Left cardiac atrium (tissue), 4 donors: ENCODE measurements at places on chromosomes 13 and 19.
A peak's percentile ranks its signal among the peaks of the same experiment; 100 is the strongest.

GRCh38 chr19:34403784-34404108 is 453 bp upstream of the PDCD2L start:
- no peak for DNase-seq

GRCh38 chr13:109650861-109651260 is 135.5 kb downstream of the IRS2 start:
- DNase-seq: no peak

DNA sequence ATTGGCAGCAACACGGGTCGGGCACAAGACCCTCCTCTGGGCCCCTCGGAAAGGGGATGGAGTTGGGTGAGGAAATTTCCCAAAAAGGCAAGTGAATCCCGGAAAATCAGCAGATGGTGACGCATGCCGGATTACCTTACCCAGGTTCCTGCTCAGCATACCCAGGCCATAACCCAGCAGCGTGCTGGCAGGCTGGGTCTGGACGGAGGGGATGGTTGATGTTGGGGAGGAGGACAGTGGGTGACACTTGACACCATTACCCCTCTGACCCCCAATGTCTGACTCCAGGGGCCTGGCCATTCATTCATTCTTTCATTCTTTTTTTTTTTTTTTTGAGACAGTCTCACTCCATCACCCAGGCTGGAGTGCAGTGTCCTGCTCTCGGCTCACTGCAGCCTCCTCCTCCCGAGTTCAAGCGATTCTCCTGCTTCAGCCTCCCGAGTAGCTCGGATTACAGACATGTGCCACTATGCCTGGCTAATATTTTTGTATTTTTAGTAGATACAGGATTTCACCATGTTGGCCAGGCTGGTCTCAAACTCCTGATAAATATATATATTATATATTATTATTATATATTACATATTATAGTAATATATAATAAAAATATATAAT is 799 bp downstream of the PVR start:
- DNase-seq: peak; percentile 37

DNA sequence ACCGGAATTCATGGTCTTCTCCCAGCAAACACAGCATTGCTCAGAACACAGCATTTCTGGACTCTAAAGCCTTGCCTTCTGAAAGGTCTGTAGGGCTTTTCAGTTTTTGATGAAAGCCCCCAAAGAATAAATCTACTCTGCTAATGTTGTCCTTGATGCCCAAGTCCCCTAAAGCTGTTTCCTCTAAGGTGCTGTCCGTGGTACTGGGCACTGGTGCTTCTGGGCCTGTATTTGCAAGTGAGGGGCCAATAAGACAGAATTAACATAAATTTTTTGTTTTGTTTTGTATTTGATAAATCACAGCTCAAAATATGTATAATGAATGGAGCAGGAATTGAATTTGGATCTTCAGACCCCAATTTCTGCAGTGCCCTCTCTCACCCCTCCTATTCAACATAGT is 12.1 kb upstream of the LGALS13 start:
- no peak for DNase-seq

- no peak for DNase-seq
These were observed 54.5 kb upstream of the IRS2 start for GRCh38 chr13:109840893-109841287.

- no peak for DNase-seq
These were observed 53.9 kb upstream of the ZNF536 start for GRCh38 chr19:30318261-30318660.

GRCh38 chr13:39688278-39688677 is 32.8 kb downstream of the COG6 start:
- DNase-seq: no peak

- DNase-seq: no peak
These were observed 481.5 kb upstream of the MIR17HG start for GRCh38 chr13:90866006-90866405.

DNA sequence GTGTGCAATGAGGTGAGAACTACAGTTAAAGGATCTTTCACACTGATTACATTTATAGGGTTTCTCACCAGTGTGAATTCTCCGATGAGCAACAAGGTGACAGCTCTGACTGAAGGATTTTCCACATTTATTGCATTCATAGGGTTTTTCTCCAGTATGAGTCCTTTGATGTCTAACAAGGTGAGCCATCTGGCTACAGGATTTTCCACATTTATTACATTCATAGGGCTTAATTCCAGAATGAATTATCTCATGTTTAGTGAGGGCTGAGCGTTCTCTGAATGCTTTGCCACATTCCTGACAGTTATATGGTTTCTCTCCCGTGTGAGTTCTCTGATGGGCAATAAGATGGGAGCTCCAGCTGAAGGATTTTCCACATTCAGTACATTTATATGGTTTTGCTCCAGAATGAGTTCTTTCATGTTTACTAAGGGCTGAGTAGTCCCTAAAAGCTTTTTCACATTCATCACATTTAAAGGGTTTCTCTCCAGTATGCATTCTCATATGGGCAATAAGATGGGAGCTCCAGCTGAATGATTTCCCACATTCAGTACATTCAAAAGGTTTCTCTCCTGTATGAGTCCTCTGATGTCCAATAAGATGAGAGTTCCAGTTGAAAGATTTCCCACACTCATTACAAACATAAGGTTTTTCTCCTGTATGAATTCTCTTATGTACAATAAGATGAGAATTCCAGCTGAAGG is 4.4 kb upstream of the C19orf18 start:
- DNase-seq: no peak

- no peak for DNase-seq
These were observed 11.6 kb upstream of the CEACAM3 start for GRCh38 chr19:41784743-41785142.

- DNase-seq: peak; percentile 76
These were observed 1.1 kb downstream of the GYS1 start for GRCh38 chr19:48991873-48992580.

- DNase-seq: no peak
These were observed 25.5 kb upstream of the NAXD start for GRCh38 chr13:110589793-110590390.

GRCh38 chr19:9995084-9995483 is 15.2 kb downstream of the COL5A3 start:
- no peak for DNase-seq

DNA sequence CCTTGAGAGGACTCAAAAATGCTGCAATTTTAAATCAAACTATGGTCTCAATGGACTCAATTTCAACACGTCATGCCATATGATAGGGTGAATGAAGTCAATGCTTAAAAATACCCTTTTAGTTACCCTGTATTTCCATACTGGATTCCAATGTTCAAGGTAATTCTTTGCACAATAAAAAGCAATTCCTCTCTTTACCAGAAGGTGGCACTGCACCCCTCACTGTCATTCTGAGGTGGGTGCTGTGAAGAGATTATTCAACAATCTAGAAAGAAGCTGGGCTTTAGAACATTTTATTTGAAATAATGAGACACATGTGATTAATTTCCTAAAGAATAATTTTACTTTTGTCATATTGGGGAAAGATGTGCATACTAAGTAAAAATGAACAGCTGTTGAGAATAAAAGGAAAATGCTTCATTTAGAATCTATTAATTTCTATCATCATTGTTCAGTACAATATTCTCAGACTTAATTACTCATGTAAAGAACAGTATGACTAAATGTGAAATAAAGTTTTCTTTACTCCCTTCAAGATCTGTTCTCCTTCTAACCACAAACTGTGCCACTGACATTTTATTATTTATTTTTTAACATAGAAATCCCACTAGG is 789.1 kb downstream of the GPC5 start:
- DNase-seq: no peak

DNA sequence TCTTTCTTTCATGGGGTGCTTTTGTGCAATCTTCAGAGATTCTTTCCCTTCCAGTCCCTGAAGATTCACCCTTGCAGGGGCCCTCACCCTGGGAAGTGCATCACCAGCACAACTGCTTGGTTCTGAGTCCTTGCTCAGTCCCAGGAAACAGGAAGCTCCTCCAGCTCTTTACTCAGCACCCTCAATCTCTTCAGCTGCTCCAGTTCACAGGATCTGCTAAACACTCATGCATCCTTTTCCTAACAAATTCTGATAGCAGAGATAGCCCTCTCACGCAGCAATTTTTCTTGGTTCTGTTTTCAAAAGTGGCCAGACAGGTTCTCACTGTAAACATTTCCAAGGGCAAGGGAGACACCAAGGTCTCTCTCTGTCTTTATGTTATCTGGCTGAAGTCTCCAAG is 823.1 kb downstream of the LIG4 start:
- DNase-seq: no peak

- no peak for DNase-seq
These were observed 533 bp upstream of the UHRF1 start for GRCh38 chr19:4908781-4909155.

- no peak for DNase-seq
These were observed 34.9 kb upstream of the RCBTB2 start for GRCh38 chr13:48567515-48568369.

DNA sequence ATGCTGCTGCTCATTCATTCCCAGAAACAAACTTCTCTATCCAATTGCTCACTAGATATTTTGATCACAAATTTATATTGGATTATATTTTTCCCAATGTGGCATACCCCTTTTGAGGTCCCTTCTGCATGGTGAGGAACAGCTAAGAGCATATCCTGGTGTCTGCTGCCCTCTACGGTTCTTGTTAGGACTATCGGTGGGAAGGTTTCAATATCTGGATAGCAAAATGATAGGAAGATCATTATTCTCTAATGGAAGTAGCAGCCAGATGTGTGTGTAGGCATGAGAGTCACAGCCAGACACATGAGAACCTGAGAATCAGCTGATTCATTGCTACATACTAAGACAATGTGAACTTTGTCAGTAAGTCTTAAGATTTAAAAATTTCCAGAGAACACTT is 1422.4 kb upstream of the MIR17HG start:
- DNase-seq: no peak

DNA sequence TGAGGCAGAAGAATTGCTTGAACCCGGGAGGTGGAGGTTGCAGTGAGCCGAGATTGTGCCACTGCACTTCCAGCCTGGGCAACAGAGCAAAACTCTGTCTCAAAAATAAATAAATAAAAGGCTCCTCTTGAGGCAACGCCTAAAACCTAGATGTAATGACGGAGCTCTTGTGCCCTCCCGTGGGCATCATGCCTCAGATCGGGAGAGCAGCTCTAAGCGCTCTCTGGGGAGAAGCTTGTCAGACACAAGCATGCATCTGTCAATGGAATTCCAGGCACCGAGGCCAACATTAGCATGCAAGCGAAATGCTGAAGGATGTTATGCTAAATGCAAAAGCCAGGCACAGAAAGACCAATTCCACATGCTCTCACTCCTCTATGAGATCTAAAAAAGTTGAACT is 45.6 kb upstream of the MRI1 start:
- DNase-seq: peak; percentile 46
